ENCODE measurements at places on chromosomes 4 and X. TPM values are rescaled to one million over a fixed set of nuclear protein-coding genes. Genes with fewer than 3 reads are reported as not detected.

- DNase-seq: peak; percentile 61
- peaks cover 10% of the 10 kb centered on the region for H3K27me3 ChIP-seq
- no peaks in the 10 kb centered on the region for H3K36me3 ChIP-seq
- peak within 1 kb of the TSS; percentile 52 for H3K4me3 ChIP-seq
- H3K27ac ChIP-seq: peak within 1 kb of the TSS; percentile 89
- H3K4me1 ChIP-seq: no peaks in the 10 kb centered on the region
These were observed at the start of gene USP11 for GRCh38 chrX:47232803-47233332. TSS of gene USP11 (plus strand) at chrX:47233009. CDS start at chrX:47233044, 35 bp downstream.

GRCh38 chrX:8405631-8406030 is 59.0 kb upstream of the VCX3B start:
- H3K36me3 ChIP-seq: no peaks in the 10 kb centered on the region
- H3K27ac ChIP-seq: no peak overlapping the region
- H3K4me3 ChIP-seq: no peak overlapping the region
- no peaks in the 10 kb centered on the region for H3K27me3 ChIP-seq

DNA sequence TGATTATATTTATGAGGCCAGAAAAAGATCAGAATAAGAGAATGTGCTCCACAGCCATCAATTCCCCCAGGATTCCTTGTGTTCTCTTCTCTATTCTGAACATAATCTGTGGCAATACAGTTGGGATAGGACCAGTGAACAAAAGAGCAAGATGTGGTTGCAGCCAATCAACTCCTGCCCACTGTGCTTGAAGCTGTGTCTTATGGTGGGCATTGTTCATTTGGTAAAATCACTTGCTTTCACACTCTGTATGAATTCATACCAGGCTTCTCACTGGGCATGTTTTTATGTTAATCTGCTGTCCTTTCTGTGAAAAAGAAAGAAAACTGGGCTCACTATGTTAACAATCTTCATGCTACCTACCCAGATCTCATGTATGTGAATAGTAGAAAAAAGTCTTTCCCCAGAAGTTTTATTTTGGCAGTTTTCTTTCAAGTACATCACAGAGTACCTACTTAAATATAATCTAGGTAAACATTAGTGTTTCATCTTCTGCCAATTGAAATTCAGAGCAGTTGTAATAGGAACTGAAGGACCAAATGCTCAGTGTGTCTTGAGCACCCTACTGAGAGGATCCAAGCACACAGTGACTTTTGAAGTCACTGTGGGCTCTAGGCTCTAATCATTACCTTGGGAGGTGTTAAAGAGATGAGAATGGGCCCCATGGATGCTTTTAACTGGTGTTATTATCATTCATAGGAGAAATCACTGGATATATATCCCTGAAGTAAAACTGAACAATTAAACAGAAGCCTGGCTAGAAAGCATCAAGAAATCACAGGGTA is 429.2 kb upstream of the TRAM1L1 start:
- H3K4me1 ChIP-seq: no peaks in the 10 kb centered on the region
- H3K4me3 ChIP-seq: no peak overlapping the region
- H3K27ac ChIP-seq: no peak overlapping the region
- H3K36me3 ChIP-seq: no peaks in the 10 kb centered on the region
- no peak for DNase-seq
- H3K27me3 ChIP-seq: no peaks in the 10 kb centered on the region

- no peak overlapping the region for H3K27ac ChIP-seq
- DNase-seq: peak; percentile 7
- H3K36me3 ChIP-seq: no peaks in the 10 kb centered on the region
- H3K4me1 ChIP-seq: no peaks in the 10 kb centered on the region
- no peak overlapping the region for H3K4me3 ChIP-seq
- H3K27me3 ChIP-seq: no peaks in the 10 kb centered on the region
These were observed 71.5 kb downstream of the ARHGEF9 start for GRCh38 chrX:63713526-63713925.

Gene MAP7D2
- total RNA-seq: 1.5 TPM

DNA sequence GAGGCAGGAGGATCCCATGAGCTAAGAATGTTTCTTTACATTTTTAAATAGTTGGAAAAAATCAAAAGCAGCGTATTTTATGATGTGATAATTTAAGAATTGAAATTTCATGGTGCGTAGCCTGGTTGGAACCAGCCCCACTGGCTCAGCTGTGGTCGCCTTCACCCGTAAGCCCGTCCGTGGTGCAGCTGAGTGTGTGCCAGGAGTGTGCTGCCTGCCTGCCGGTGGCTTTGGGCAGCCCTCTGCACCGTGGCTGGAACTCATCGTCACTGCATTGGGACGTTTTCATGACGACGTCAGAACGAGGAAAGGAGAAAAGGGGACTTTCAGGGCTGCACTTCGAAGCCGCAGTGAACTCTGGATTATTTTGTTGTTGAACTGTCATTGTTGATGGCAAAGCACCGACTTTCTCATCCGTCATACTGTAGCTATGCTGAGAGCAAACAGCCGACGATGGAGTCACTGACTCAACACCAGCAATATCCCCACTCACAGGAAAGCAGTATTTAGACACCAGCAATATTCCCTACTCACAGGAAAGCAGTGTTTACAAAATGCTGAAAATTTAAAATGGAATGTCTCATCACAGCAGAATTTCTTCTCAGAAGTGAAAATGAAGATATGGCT is 35.1 kb downstream of the PCGF3 start:
- no peak overlapping the region for H3K27ac ChIP-seq
- no peaks in the 10 kb centered on the region for H3K4me1 ChIP-seq
- no peak for DNase-seq
- no peak overlapping the region for H3K4me3 ChIP-seq
- H3K36me3 ChIP-seq: no peaks in the 10 kb centered on the region

Gene CLNK
- 0.13 TPM for total RNA-seq

DNA sequence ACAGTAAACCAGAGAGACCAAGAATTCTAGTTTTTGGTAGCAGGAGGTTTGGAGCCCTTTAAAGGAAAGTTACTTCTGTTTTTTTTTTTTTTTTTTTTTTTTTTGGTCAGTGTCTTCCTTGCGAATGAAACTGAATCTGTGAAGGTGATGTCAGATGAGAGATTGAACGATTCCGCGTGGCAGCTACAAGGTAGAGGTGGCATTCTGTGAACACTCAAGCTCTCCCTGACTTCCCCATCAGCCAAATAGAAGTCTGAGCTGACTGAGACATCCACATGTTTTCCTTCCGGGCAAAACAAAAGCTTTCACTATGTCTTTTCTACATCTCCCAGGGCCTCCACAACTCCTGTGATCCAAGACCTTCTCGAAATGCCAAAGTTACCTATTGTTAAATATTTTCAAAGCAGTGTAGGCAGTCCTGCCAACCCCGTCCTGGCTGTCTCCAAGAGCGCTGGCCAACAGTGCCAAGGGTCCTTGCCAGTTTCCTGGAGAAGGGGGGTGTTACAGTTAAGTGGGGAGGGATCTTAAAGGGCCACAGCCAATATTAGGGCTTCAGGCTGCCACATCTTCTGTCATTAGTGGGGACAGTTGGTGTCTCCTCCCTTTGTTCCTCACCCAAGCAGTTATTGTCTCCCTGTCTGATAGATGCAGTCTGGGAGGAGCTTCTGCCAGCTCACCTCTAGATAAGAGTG is 102.9 kb upstream of the SLC34A2 start:
- no peak overlapping the region for H3K4me3 ChIP-seq
- H3K4me1 ChIP-seq: no peaks in the 10 kb centered on the region
- peak overlapping the region; percentile 67 for H3K27ac ChIP-seq
- no peaks in the 10 kb centered on the region for H3K27me3 ChIP-seq
- no peaks in the 10 kb centered on the region for H3K36me3 ChIP-seq
